ENCODE measurements at places on chromosomes 3 and 15.

DNA sequence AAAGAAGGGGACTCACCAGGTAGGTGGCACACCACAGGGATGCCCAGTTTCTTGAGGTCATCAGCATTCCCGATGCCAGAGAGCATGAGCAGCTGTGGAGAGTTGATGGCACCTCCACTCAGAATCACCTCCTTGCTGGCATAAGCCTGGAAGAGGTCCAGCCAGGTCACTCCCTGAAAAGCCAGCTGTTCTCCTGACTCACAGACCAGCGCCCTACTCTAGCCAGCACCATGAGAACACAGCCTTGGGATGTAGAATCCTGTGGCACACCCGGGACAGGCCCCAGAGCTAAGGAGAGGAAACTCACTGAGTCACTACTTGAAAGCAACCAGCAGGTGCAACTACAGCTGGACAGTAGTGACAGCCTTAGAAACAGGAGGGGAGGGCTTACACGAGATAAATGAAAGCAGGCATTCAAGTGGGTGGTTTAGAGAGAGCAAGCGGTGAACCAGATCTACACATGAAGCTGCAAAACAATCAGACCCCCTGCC lies 24.5 kb downstream of the CHDH start:
- no peak for DNase-seq

GRCh38 chr3:27573138-27573537 lies 89.0 kb upstream of the SLC4A7 start:
- DNase-seq, result no peak

- DNase-seq, result no peak
These were observed 12.5 kb upstream of the RPS27L start for GRCh38 chr15:63169788-63170187.

DNA sequence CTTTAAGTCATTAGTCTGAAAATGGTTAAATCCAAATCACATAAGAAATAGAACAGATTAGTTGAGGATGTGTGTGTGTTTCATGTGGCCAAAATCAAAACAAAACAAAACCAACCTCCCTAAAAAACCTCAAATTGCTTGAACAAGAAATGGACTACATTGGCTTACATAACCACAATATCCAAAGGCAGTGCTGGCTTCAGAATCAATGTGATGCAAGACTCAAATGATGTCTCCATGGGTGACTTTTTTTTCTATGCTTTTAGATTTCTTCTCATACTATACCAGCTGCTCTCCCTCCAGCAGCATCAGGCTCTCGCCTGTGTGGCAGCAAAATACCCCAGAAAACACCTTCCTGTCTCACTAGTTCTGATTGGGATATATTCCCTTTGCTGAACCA lies 36.0 kb upstream of the CMTM8 start:
- DNase-seq, result no peak

- DNase-seq, result peak; percentile 64
These were observed 701 bp downstream of the SGO1 start for GRCh38 chr3:20185331-20185678.

DNA sequence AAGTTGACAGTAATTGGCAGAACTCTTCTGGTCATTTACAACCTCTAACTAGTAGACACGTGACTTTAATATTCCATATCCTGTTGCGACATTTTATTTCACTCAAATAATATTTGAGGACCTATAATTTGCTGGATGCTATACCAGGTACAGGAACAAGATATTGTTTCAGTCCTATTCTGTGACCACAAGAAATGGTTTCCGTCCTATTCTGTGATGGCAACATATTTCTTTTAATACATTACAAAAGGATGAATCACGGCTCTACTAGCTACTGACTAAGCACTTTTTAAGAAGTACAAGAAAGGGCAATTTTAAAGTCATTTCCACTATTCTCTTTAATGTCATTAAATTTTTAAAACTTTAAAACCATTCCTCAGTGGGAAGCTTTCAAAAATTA lies 400.2 kb downstream of the CNTN3 start:
- no peak for DNase-seq

GRCh38 chr3:196886144-196886543 lies 18.4 kb downstream of the SENP5 start:
- DNase-seq, result no peak

- peak; percentile 57 for DNase-seq
These were observed 420.3 kb upstream of the CFAP20DC start for GRCh38 chr3:59469948-59470723.

DNA sequence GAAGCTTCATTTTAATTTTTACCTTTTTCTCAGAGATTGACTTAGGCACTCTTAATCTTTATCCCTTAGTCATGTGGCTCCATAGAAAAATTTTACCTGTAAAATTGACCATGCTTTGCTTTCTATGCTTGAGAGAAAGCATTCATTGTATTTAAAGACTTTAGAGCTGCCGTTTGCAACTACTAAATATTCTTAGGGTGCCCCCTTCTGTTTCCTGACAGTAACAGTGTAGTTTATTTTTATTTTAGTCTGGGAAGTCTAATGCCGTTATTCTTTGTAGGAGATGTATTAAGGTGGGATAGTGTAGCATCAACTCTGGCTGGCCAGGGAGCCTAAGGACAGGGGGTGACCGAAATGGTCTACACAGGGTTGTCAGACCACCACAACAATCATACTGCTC lies 84.5 kb upstream of the SYNPR start:
- no peak for DNase-seq

GRCh38 chr3:75294124-75294523 lies 370.0 kb upstream of the FRG2C start:
- no peak for DNase-seq

DNA sequence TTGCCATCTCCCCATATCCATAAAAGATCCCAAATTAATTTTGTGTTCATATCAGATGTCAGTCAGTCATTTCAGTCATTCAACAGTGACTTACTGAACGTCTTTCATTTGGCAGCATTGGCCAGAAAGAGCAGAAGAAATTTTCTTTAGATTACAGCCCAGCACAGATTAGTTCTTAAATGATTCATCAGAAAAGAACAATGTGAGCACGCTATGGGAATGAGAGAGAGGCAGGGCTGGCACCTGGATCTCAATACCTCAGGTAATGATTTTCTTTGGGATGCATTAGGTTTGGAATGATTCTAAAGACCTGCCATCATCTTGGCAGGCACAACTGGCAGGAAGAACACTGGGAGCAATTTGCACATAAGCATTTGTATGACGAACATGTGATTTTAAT lies 41.6 kb downstream of the FBN1 start:
- no peak for DNase-seq

- no peak for DNase-seq
These were observed 192.9 kb upstream of the EIF1B start for GRCh38 chr3:40116478-40117177.

DNA sequence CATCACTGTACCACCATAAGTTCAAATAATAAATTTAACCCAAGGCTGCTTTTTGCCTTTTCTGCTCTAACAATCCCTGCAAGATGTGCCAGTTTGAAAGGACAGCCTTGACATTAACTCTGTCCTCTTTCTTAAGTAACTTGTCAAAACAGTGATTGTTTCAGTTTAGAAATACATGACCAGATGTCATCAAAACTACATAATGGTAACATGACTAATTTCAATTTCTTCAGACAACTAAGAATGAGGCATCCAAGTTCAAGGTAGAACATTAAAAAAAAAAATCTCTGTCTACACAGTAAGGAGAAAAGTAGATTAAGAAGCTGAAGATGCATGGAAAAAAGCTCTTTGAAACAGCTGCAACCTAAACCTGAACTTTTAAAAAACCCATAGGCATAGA lies 47.4 kb downstream of the SHQ1 start:
- DNase-seq, result no peak

GRCh38 chr3:119236756-119237155 lies 3.9 kb downstream of the B4GALT4 start:
- no peak for DNase-seq

DNA sequence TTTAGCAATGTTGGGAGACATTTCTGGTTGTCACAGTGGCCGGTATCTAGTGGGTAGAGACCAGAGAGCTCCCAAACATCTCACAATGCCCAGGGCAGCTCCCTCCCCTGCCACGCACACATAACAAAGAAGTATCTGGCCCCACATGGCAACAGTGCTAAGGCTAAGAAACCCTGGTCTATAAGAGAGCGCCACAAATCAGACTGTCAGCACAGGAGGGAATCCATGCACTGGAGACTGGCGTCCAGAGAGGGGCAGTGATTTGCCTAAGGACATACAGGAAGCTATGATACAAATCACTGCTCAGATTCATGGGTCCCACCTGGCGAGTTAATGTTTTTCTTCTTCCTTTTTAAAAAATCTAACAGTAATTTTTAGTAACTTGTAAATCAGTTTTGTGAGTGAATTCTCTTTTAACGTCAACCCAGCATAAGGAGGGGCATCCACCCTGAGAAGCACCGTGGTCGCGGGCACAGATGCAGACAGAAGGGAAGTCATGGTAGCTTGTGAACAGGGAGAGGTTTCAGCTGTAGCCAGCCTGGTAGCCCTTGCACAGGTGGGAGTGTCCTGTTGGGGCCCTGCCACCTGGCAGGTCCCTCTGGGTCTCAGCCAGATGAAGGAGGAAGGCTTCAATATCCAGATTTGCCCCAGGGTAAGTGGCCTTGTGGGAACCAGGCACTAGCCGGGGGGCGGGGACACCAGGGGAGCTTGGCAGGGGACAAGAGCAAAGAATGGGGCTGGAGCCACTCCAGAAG lies 8.7 kb downstream of the ISG20 start:
- DNase-seq, result no peak

GRCh38 chr15:36449084-36449661 lies 130.3 kb upstream of the CDIN1 start:
- no peak for DNase-seq

DNA sequence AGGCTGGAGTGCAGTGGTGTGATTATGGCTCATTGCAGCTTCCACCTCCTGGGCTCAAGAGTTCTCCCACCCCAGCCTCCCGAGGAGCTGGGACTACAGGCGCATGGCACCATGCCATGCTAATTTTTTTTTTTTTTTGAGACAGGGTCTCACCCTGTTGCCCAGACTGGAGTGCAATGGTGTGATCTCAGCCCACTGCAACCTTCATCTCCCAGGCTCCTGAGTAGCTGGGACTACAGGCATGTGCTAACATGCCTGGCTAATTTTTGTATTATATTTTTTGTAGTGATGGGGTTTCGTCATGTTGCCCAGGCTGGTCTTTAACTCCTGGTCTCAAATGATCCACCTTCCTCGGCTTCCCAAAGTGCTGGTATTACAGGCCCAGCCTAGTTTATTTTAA lies 4.0 kb downstream of the TEX9 start:
- DNase-seq, result no peak

DNA sequence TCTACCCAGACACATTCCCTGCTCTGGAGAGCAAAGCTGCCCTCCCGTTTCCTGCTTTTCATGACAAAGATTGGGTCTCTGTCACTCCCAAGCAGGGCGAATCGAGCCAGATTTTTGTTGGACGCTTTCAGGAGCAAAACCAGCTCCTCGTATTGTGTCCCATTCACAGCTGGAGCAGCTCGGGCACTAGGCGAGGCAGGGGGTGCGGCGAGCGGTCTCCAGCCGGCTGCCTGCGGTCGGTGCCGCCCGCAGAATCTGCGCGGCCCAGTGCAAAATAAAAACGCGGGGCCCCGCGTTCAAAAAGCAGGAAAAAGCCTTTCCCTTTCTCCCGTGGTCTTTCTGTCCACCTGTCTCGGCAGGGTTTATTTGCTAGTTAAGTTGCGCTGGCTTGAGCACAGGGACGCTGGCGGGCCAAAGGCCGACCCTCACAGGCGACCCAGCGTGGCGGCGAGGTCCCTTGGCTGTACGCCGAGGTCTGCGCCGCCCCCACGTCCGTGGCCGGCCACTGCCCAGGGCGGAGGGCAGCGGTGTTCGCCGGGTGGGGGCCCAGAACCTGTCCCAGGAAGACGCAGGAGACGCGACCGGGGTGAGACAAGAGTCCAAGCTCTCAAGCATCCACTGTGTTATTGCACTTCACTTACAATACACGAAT lies 71.2 kb downstream of the CYP19A1 start:
- DNase-seq, result no peak

DNA sequence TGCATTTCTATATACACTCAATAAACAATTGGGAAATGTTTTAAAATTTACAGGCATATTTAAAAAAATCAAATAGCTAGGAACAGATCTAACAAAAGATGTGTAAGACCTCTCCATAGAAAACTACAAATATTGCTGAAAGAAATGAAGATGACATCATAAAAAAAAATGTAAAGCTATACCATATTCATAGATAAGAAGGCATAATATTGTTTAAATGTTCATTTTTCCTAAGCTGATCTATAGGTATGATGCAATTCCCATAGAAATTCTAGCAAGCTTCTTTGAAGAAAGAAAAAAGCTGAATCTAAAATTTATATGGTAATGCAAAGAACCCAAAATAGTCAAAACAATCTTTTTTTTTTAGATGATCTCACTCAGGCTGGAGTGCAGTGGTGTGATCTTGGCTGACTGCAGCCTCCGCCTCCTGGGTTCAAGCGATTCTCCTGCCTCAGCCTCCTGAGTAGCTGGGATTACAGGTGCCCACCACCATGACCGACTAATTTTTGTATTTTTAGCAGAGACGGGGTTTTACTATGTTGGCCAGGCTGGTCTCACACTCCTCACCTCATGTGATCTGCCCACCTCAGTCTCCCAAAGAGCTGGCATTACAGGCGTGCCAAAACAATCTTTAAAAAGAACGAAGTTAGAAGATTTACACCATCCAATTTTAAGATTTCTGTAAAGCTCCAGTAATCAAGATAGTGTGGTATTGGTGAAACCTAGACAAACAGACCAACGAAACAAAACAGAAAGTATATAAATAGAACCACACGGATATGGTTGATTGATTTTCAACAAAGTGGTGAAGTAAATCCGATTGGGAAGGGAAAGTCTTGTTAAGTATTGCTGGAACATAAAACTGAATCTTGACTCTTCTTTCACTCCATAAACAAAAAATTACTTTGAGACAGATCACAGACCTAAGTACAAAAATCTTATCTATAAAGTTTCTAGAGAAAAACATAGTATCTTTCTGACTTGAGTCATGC lies 6.3 kb upstream of the BHLHE40 start:
- no peak for DNase-seq

GRCh38 chr3:94101860-94102259 lies 39.0 kb downstream of the NSUN3 start:
- DNase-seq, result no peak

GRCh38 chr15:68471541-68471940 lies 39.6 kb upstream of the ITGA11 start:
- DNase-seq, result no peak

- DNase-seq, result no peak
These were observed 23.2 kb downstream of the SENP8 start for GRCh38 chr15:72141171-72142084.

- DNase-seq, result peak; percentile 64
These were observed 92.1 kb upstream of the CHD2 start for GRCh38 chr15:92807971-92808571.

GRCh38 chr3:71232175-71232679 lies 351.3 kb downstream of the FOXP1 start:
- no peak for DNase-seq

All from stimulated activated effector memory CD8-positive, alpha-beta T cell treated with anti-CD3 and anti-CD28 coated beads, Interleukin-12 subunit alpha, Interleukin-12 subunit beta, amount 100 ng/mL, for 72 hours (primary cell).